ENCODE measurements at places on chromosomes 5 and 9.

- ATAC-seq = no peak
Observed at GRCh38 chr9:129324808-129325502, 146.9 kb upstream of the IER5L start.

- no peak for ATAC-seq
Observed at GRCh38 chr9:15724016-15724415, 171.2 kb downstream of the CCDC171 start.

GRCh38 chr9:117268847-117269446 lies 145.9 kb downstream of the ASTN2 start:
- no peak for ATAC-seq

DNA sequence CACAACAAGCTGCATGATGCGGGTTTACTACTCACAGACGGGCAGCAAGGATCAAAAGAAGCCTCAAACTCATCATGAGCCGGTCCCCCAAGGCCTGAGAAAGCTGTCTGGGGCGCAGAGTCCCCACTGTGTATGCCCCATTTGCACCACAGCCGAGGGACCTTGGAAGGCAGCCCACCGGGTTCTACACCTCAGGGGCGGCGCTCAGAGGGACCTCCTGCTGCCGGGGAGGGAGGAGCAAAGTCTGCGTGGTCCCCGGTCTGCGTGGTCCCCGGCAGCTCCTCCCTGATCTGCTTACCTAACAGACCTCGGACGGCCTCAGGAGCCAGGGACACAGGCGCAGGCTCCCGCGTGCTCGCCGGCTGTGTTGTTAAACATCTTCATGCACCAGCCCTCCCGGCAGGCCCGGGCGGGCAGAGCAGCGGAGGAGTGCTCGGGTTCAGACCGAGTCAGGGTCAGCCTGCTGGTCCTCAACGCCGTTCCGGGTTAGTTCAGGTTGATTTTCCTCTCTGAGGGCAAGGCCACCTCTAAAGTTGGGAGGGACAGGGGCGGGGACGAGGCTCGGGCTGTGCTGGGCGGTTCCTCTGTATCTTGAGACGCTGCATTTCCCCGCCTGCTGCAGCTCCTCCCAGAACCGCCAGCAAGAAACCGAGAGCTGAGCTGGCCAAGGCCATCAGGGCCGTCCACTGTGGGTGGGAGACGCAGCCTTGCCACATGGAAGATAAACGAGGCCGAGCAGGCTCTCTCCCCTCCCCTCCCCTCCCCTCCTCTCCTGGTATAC lies 74.6 kb downstream of the MRPL36 start:
- peak; percentile 65 for ATAC-seq

DNA sequence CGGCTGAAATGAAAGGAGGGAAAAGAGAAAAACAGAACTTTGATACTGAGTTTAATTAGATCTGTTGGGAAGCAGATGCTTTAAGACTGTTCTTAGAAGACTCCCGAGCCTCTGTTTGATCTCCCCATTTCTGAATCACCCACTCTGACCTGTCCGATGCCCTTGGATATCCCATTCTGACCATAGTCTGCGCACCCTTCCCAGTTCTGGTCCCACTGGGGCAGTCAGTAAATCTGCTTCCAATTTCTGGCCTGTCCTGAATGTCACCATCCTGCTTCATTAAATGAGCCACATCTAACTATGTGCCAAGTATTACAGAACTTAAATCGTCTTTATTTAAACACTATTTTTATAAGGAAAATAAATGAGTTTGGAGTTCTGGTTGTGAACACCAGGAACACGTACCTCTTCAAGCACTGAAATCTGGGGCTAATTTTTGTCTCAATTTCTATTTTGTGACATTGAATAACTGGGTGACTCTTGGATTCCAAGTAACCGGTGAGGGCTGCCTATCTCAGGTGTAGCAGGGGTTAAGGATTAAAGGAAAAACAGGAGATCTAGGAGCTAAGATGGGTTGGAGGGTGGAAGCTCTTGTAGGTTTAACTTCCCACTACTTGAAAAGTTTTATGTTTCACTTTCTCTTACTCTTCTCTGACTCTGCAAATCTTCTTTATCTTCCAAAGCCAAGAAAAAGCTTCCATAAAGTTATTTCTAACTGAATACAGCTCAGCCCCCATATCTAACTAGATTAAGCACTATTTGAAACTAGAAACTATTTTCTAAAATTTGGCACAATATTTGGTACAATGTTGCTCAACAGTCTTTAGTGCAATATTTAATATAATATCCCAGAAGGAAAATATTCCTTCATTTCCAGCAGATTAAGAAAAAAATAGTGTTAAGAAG lies 40.1 kb downstream of the ALDH1A1 start:
- no peak for ATAC-seq

- ATAC-seq = no peak
Observed at GRCh38 chr5:146341854-146342253, 3.2 kb downstream of the POU4F3 start.

GRCh38 chr9:127955294-127956015 lies 17.8 kb upstream of the DPM2 start:
- peak; percentile 95 for ATAC-seq

- ATAC-seq = peak; percentile 50
Observed at GRCh38 chr5:6729386-6730310, 16.4 kb downstream of the TENT4A start.

GRCh38 chr9:4328723-4329122 lies 28.9 kb upstream of the GLIS3 start:
- no peak for ATAC-seq

GRCh38 chr9:127776924-127777289 lies 1.6 kb downstream of the SH2D3C start:
- no peak for ATAC-seq

- no peak for ATAC-seq
Observed at GRCh38 chr9:91734371-91734981, 215.6 kb downstream of the ROR2 start.

DNA sequence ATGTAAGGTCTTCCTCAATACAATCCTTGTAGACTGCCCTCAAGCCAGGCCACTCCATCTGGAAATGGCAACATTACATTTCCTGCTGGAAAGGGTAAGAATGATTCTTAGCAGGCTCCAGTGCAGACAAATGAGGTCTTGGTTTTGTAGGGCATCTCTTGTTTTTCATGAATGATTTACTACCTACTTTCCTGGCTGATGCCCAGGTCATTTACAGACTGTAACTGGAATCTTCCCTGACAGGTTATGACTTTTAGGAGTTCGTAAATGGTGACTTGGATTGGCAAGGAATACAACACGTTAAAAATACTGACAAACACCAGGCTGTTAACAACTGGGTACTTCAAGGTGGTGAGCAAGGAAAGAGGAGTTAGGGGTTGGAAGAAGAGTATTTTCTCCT lies 510.5 kb upstream of the TNC start:
- no peak for ATAC-seq

GRCh38 chr9:91583161-91583875 lies 159.7 kb upstream of the NFIL3 start:
- ATAC-seq = no peak

DNA sequence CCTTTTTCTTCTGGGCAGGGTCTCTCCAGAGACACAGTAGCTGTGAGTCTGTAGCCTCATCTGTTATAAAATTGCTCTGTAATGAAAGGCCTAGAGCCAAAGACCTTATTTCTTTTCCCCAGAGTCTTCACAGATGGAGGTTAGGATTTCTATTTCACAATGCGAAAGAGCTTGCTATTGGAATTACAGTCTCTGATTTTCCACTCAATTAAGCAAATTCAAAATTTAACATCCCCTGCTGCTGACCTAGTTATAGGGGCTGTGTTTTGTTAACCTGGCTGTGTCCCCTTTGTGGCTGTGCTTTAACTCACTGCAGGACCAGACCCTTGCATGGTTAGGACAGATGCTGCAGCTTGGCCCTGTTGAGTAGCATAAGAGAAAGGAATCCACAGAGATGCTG lies 190.3 kb upstream of the NMUR2 start:
- ATAC-seq = no peak

DNA sequence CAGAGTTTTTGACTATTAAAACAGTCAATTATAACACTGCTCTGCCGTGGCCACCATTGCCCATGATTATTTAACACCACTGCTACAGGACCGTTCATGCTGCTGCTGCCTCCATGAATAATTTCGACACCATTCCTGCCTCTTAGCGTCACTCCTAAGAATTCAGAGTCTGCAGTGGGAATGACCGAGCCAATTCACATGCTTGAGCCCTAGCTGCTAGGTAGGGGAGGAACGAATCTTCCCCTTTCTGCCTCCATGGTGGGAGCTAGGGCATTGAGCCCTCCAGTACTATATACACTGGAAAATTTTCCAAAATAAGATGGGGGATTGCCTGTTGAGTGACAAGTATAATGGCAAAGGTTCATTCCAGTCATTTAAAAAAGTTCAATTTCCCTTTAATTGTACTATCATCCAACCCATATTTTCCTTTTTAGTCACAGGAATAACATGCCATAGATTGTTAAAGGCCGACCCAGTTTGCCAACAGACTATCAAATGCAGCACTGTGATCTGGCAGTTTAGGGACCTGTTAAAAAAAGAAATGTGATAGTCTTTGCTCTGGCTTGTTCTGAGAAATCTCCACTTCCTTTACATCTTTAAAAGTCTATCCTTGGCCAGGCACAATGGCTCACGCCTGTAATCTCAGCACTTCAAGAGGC lies 13.5 kb upstream of the B4GALT1 start:
- ATAC-seq = no peak

- no peak for ATAC-seq
Observed at GRCh38 chr5:133602835-133603380, 9.4 kb downstream of the FSTL4 start.

DNA sequence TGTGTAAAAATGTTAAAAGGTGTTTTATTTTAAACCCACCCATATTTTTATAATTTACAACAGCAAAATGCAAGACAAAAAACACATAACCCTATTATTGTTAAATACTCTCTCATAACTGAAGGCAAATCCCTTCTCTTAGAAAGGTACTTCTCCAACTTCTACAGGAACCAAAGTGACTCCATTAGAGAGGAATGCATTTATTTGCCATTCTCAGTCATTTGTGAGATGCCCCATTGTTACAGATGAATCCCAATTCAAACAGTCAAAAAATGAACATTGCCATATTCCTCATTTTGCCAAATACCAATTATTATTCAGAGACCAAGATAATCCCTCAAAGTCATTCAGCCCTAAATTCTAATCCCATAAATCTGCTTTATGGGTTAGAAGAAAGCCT lies 175.8 kb downstream of the TSSK1B start:
- ATAC-seq = no peak

DNA sequence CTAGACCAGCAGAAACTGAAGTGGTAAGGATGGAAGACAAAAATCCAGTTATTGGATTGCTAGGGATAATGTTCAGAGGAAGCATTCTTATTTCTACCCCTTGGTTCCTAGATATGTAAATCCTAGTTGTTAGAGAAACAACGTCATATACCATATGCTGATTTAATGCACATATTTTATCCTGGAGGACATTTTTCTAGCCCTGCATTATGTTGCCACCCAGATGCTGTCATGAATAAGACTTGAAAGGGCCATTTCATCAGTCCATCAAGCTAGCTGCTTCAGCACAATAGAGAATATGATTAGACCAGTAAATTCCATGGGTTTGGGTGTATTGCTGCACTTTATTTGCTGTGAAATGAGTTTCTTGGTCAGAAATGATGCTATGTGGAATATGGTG lies 1736.4 kb downstream of the MAT2B start:
- ATAC-seq = no peak

GRCh38 chr9:128250839-128251731 lies 24.7 kb downstream of the GOLGA2 start:
- no peak for ATAC-seq

DNA sequence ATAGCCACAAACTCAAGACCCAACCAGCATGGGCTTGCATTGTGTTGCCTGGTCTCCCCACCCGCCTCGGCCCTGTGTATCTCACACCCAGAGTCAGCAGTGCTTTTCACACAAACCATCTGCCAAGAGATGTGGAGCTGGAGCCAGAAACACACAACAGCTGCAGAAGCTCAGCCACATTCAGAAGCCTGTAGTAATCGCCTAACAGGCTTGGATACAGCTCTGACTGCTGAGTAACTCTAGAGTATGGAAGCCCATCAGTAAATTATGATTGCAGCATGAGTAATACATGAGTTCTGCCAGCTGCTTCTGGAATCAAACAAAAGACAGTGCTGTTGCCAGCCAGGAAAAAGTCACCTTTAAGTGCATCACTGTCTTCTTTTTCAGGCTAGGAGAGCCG lies 16.0 kb downstream of the TEK start:
- ATAC-seq = no peak

DNA sequence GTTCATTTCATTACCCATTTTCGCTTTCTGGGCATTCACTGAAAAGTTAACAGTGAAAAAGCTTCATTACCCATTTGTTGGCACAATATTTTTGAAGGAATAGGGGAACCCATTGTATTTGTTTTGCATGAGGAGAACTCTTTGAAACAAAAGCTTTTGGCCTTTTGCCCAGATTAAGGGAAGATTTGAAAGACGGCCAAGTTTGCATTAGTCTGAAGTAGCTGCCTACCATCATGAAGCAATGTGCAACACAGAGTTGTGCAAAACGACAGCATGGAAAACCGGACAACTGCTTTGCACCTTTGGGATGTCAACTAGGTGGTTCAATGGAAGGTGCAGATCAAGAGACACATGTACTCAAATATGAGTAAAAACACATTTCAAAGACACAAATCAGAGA lies 84.9 kb downstream of the TRPM3 start:
- ATAC-seq = no peak

DNA sequence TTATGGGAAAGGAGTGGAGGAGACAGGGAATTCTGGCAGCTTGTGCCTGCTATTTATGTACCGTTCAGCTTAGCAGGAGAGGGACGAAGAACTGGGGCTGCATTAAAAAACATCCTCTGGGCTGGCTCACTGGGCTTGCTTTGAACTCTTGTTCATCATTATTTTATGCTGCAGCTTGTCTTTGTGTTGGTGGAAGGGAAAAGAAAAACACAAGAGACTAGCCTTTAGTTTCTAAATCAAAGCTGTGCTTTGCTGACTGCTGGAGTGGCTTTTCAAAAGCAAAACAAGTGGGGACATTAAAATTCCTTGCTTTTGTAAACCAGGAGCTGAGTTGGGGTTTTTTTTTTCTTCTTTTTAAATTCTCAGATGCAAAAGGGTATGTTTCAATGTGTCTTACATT lies 5.9 kb upstream of the RGMB start:
- ATAC-seq = no peak

- no peak for ATAC-seq
Observed at GRCh38 chr9:14455243-14455642, 141.3 kb upstream of the NFIB start.

DNA sequence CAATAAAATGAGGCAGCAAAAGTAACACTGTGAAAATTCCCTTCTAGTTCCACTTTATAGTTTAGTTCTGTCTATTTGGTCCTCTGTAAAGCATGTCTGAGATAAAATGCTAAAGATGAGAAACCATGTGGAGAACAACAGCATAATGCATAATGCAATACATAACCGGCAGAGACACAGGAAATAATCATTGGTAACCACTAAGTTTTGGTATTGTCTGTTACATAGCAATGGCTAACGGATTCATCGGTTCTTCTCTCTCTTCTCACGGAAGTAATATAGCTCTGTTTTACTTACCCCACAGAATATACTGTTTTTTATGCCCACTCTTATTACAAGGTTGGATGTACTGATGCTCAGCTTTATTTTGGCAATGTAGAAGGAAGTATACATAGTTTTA lies 158.9 kb downstream of the FAM174A start:
- no peak for ATAC-seq

Data from activated CD4-positive, CD25-positive, alpha-beta regulatory T cell treated with anti-CD3 and anti-CD28 coated beads, Interleukin-2, amount 50 U/mL, for 24 hours (primary cell).